ENCODE measurements at places on chromosomes 5 and 9.

GRCh38 chr5:10364186-10364689, 10.7 kb downstream of the MARCHF6 start:
- DNase-seq = no peak
- H3K27me3 ChIP-seq = no peaks in the 10 kb centered on the region
- no peaks in the 10 kb centered on the region for H3K36me3 ChIP-seq
- no peak overlapping the region for H3K4me3 ChIP-seq

DNA sequence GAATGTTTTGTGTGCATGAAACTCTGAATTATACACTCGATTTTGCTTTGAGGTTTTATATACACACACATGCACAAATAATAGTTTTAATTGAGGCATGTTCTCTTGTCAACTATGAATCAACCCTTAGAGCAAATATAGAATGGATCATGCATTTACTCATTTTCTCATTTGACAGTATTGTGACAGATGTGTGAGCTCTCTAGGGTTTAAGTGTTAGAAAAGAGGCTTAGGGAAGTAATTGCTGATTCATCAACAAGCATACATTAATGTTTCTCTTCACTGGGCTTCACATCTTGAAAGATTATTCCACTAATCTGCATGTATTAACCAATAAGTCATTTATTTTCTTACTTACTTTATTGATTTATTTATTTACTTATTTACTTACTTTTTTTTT, 1356.8 kb upstream of the ACO1 start:
- H3K27ac ChIP-seq = no peak overlapping the region
- no peak overlapping the region for H3K4me3 ChIP-seq
- no peak for DNase-seq
- H3K4me1 ChIP-seq = no peaks in the 10 kb centered on the region
- H3K36me3 ChIP-seq = no peaks in the 10 kb centered on the region

DNA sequence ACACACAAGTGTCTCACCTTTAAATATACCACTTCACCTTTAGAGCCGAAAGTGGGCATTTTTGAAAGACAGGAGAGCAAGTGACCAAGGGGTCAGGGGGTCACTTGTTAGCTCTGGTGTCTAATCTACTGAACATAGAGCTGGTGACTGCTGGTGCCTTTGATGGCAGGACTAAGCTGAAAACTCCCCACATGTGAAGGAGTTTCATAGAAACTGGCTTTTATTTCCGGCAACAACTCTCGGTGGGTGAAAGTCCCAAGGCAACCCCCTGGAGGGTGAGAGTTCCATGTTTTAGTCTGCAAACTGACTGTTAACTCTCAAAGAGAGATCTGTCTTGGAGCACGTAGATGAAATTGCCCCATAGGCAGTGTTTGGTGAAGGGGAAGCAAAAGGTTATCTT, 466.9 kb downstream of the DMRTA1 start:
- H3K4me1 ChIP-seq = no peaks in the 10 kb centered on the region
- no peak overlapping the region for H3K27ac ChIP-seq
- DNase-seq = no peak
- H3K4me3 ChIP-seq = no peak overlapping the region
- H3K27me3 ChIP-seq = no peaks in the 10 kb centered on the region

DNA sequence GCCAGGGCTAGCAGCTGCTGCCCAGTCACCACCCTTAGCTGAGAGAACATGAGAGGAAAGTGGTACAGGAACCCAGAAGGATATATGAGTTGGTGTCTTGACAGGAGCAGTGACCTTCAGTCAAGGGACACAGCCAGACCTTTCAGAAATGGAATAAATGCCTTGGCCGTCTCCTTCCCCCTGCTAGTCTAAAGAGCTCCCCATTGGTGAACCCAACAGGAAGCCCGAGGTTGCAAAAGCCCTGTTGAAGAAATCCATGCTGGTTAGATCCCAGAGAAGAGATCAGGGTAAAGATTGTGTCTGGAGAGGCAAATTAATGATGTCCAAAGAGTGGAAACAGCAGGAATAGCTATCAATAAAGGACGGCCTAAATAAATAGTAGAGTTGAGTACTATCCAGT, 244.5 kb downstream of the NR3C1 start:
- H3K36me3 ChIP-seq = peaks cover 5% of the 10 kb centered on the region
- no peaks in the 10 kb centered on the region for H3K27me3 ChIP-seq
- no peak overlapping the region for H3K27ac ChIP-seq
- no peak overlapping the region for H3K4me3 ChIP-seq

GRCh38 chr9:34143116-34143515, 16.6 kb upstream of the DCAF12 start:
- DNase-seq = no peak
- H3K27me3 ChIP-seq = no peaks in the 10 kb centered on the region
- no peak overlapping the region for H3K27ac ChIP-seq

- no peaks in the 10 kb centered on the region for H3K36me3 ChIP-seq
- H3K4me3 ChIP-seq = peak overlapping the region; percentile 71
- DNase-seq = no peak
- no peaks in the 10 kb centered on the region for H3K4me1 ChIP-seq
Observed at GRCh38 chr9:6014670-6015270, 654 bp downstream of the RANBP6 start.

DNA sequence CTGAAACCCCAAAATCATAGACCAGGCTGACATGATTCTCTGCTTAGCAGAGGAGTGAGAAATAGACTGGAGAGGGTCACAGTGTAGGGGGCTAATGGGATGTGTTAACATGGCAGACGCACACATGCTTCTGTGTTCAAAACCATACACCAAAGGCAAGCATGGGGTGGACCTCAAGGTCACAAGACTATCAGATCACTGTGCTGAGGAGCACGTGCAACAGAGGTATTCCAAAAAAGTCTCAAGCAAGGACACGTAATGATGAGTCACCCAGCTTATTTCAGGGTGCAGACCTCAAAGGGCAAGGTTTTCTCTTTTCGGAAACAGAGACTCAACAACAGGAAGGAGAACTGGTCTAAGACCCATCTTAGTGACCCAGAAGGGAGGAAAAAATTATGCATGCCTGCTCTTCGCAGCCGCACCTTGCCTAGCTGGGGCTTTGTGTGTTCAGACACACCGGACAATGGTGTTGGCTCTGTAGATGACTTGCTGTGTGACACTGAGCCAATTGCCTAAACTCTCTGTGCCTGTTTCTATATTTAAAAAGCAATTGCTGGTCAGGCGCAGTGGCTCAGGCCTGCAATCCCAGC, 20.3 kb downstream of the WHRN start:
- no peak overlapping the region for H3K4me3 ChIP-seq
- no peak for DNase-seq
- no peaks in the 10 kb centered on the region for H3K4me1 ChIP-seq
- no peaks in the 10 kb centered on the region for H3K36me3 ChIP-seq
- no peaks in the 10 kb centered on the region for H3K27me3 ChIP-seq

- no peak overlapping the region for H3K4me3 ChIP-seq
- H3K27me3 ChIP-seq = no peaks in the 10 kb centered on the region
- DNase-seq = no peak
Observed at GRCh38 chr5:14180437-14180836, 37.3 kb downstream of the TRIO start.

DNA sequence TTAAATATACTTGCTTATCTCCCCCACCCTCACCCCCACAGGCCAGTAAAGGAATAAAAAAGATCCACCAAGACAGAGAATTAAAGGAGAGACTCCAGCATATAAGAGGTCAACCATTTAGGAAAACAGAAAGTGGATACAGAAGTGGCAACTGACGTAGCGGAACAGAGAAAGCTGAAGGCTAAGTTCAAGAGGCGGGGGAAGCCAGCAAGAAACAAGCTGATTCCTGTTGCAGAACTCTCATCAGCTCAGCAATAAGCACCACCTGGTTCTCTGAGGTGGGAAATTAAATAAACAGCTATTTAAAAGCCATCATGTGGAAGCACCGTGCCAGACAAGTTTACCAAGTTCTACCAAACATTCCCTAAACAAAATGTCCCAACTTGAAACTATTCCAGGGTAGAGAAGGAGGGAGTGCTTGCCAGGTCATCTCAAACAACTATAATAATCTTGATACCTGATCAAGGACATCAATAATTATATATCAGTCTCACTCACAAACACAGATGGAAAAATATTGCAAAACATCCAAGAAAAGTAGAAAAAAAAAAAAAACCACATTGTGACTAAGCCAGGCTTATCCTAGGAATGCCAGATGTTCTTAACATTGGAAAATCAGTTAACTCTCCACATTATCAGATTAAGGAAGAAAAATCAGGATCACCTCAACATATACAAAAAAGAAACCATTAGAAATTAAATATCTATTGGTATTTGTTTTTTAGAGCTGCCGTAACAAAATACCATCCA, 7.3 kb upstream of the ARL15 start:
- DNase-seq = no peak
- no peak overlapping the region for H3K4me3 ChIP-seq
- H3K4me1 ChIP-seq = no peaks in the 10 kb centered on the region
- no peak overlapping the region for H3K27ac ChIP-seq
- H3K27me3 ChIP-seq = no peaks in the 10 kb centered on the region

- H3K36me3 ChIP-seq = no peaks in the 10 kb centered on the region
- no peak for DNase-seq
- H3K4me3 ChIP-seq = no peak overlapping the region
- no peaks in the 10 kb centered on the region for H3K4me1 ChIP-seq
- H3K27ac ChIP-seq = no peak overlapping the region
Observed at GRCh38 chr5:51618234-51618633, 235.0 kb downstream of the ISL1 start.

- peaks cover 3% of the 10 kb centered on the region for H3K27me3 ChIP-seq
- no peaks in the 10 kb centered on the region for H3K36me3 ChIP-seq
Observed at GRCh38 chr5:958701-959571, 49.7 kb upstream of the NKD2 start.

GRCh38 chr9:37001459-37001858, 32.6 kb downstream of the PAX5 start:
- H3K4me3 ChIP-seq = no peak overlapping the region
- no peaks in the 10 kb centered on the region for H3K36me3 ChIP-seq

GRCh38 chr5:151239237-151239861, 13.6 kb upstream of the GM2A start:
- peak overlapping the region; percentile 85 for H3K27ac ChIP-seq
- no peaks in the 10 kb centered on the region for H3K36me3 ChIP-seq
- peaks cover 9% of the 10 kb centered on the region for H3K4me1 ChIP-seq
- H3K27me3 ChIP-seq = no peaks in the 10 kb centered on the region
- peak; percentile 91 for DNase-seq

GRCh38 chr5:160274483-160274931, 37.9 kb downstream of the CCNJL start:
- H3K27ac ChIP-seq = no peak overlapping the region
- no peak overlapping the region for H3K4me3 ChIP-seq
- no peaks in the 10 kb centered on the region for H3K27me3 ChIP-seq
- H3K36me3 ChIP-seq = peaks cover 28% of the 10 kb centered on the region

GRCh38 chr9:129022037-129022436, 6.1 kb downstream of the SH3GLB2 start:
- no peaks in the 10 kb centered on the region for H3K27me3 ChIP-seq
- no peak overlapping the region for H3K27ac ChIP-seq
- H3K4me3 ChIP-seq = no peak overlapping the region
- H3K4me1 ChIP-seq = peaks cover 15% of the 10 kb centered on the region
- DNase-seq = no peak
- H3K36me3 ChIP-seq = peaks cover 11% of the 10 kb centered on the region

- no peaks in the 10 kb centered on the region for H3K4me1 ChIP-seq
- no peaks in the 10 kb centered on the region for H3K36me3 ChIP-seq
- H3K27ac ChIP-seq = peak overlapping the region; percentile 61
- DNase-seq = no peak
- H3K27me3 ChIP-seq = no peaks in the 10 kb centered on the region
- H3K4me3 ChIP-seq = no peak overlapping the region
Observed at GRCh38 chr9:626596-626995, 214.9 kb upstream of the DMRT1 start.

DNA sequence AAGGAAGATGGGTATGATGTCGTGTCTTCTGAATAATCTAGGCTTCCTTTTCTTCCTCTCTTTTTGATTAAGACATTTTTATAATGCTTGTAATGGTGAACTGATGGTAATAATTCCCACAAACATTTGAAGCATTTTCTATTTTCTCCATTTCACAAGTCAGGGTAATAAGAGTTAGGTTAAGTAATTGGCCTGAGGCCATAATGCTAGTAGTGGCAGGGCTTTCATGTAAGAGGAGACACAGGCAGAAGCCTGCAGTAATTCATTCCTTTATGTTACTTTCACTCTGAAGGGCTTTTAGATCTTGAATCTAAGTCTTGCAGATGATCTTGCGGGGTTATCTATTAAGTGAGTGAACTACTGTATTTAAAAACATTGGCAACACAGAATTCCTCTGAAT, 374.9 kb downstream of the MAT2B start:
- no peak overlapping the region for H3K4me3 ChIP-seq
- H3K4me1 ChIP-seq = no peaks in the 10 kb centered on the region
- DNase-seq = no peak
- no peaks in the 10 kb centered on the region for H3K27me3 ChIP-seq

- H3K27me3 ChIP-seq = no peaks in the 10 kb centered on the region
- DNase-seq = no peak
- peak overlapping the region; percentile 93 for H3K4me3 ChIP-seq
- peak overlapping the region; percentile 100 for H3K27ac ChIP-seq
Observed at GRCh38 chr9:3526997-3527940, 1.5 kb upstream of the RFX3 start.

DNA sequence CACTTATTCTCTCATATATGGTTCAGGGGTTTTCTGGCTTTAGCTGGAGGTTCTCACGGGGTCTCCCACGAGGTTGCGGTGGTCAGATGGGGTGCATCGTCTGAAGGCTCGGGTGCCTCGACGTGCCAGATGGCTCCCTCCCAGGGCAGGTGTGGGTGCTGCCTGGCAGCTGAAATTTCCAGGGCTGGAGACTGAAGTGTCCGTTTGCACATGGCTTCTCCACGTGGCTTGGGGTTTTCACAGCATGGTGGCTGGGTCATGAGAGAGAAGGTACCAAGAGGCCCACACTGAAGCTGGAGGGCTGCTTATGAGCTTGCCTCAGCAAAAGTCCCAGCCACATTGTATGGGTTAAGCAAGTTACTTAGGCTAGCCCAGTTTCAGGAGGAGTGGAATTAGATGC, 218.6 kb downstream of the AGTPBP1 start:
- H3K27ac ChIP-seq = peak overlapping the region; percentile 70
- no peak overlapping the region for H3K4me3 ChIP-seq
- H3K27me3 ChIP-seq = no peaks in the 10 kb centered on the region

DNA sequence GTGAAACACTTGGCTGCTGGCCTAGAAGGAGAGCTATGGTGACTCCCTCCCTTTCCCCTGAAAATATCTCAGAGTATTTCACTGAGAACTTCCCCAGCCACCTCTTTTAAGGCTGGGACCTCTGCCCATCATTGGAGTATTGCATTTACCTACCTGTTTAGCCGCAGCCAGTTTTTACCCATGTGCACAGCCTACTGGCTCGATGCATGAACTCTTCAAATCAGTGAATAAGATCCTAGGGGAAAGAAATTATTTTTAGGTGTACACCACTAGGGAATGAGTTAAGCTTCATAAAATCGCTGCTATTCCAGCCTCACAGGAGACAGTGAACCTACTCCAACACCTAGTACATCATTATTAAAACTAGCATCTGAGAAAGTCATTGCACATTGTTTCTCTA, 16.8 kb upstream of the FAM174A start:
- H3K4me3 ChIP-seq = no peak overlapping the region
- no peaks in the 10 kb centered on the region for H3K36me3 ChIP-seq
- H3K4me1 ChIP-seq = no peaks in the 10 kb centered on the region
- H3K27ac ChIP-seq = no peak overlapping the region

- H3K4me1 ChIP-seq = no peaks in the 10 kb centered on the region
- H3K27me3 ChIP-seq = no peaks in the 10 kb centered on the region
- H3K36me3 ChIP-seq = peaks cover 2% of the 10 kb centered on the region
- no peak overlapping the region for H3K4me3 ChIP-seq
Observed at GRCh38 chr9:37445832-37446231, 19.4 kb downstream of the ZBTB5 start.

- no peaks in the 10 kb centered on the region for H3K27me3 ChIP-seq
- DNase-seq = no peak
- peaks cover 41% of the 10 kb centered on the region for H3K36me3 ChIP-seq
- H3K4me1 ChIP-seq = peaks cover 14% of the 10 kb centered on the region
Observed at GRCh38 chr5:140690376-140690932, 716 bp downstream of the HARS1 start.

Measured in heart left ventricle (tissue), 16 donors.